Heart right ventricle (tissue), 16 donors: ENCODE measurements at places on chromosomes 2 and 18. TPM values are rescaled to one million over a fixed set of nuclear protein-coding genes. Genes with fewer than 3 reads are reported as not detected.
A peak's percentile ranks its signal among the peaks of the same experiment; 100 is the strongest.

The SOX11 gene
- polyA plus RNA-seq, result 0.66 TPM

DNA sequence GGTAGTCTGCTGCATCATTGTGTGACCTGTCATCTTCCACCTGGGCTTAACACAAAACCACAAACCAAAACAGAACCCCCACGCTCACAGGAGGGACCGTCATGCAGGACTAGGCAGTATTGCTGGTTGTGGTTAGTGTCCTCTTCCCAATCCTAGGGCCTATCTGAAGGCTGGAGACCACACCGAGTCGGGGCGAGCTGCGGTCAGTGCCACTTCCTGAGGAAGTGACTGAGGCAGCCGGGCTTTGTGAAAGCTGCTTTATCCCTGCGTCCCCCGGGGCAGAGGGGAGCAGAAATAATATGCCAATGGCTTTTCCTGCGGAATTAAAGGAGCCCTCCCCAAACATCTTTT is 22.9 kb downstream of the ZNF532 start:
- peak; percentile 72 for DNase-seq

DNA sequence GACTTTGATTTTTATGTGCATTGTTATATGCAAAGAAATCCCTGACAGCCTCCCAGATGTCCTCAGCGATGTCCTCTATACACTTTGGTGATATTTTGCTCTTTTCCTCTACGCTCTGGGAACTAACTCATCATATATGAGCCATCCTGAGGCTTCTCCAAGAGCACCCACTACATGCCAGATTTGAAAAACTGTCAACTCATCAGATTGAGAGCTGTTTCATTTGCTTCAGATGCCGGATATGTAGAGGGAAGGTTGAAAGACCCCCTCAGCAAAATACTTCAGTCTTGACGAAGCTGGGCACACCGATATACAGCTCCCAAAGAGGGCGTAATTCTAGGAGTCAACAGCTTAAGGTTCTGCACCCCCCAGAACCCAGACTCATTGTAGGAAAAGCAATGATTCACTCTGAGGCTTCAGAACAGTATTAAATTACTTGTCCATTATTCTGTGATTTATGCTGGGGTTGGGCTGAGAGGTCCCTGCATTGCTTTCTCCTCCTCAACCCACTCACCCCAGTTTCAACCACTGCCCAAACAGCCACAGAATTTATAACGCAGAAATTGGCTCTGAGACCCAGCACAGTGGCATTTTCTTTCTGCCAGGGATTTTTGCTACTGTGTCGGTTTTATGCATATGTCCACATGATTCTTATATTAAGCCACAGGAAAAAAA is 341.8 kb downstream of the ALK start:
- DNase-seq, result no peak

The RNPEPL1 gene
- polyA plus RNA-seq, result 76.7 TPM

GRCh38 chr2:46294176-46294836 is 2.9 kb upstream of the EPAS1 start:
- DNase-seq, result no peak

DNA sequence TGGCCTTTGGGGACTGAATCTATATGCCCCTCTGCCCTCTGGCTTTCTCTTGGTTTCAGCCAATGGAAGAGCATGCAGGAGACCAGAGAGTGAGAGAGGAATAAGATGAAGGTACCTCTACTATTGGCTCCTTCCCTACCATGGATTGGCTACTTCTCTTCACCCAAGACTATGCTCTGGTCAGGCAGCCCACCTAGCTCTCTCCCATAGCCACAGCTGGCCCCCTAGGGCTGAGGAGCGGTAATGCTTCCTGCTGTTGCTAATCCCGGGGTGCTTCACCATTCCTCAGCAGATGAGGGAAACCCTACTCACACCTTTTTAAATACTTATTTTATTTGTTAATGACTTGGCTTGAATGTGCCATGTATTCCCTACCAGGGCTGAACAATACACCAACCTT is 142.4 kb downstream of the MREG start:
- DNase-seq, result no peak
